Left forelimb (tissue), 1 donor: ENCODE measurements at places on chromosomes 16 and 17.

DNA sequence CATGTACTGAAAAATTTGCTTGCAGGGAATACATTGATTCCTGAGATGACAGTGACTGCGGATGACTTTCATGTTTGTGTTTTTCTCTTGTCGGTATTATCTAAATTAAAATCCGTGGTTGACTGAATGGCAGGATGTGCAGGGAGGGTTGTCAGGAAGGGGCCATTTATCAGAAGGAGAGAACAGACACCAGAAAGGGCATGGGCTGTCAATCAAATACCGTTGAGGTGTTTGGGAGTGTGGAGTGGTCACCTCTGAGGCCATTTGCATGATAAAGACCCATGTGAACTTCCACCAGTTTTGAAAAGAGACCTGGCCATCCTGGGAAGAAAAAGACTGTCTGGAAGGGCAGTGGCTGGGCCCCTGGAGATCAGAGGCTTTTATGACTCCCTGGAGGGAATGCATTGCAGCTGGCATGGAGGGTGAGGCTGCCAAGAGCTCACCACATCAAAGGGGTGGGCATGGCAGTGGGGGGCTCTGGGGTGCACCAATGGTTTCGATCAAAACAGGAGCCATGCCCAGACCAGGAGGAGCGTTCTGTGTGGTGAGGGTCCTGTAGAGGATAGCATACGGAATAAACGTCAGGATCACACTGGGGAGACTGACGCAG, 67.1 kb downstream of the CYLD start:
- DNase-seq: no peak

DNA sequence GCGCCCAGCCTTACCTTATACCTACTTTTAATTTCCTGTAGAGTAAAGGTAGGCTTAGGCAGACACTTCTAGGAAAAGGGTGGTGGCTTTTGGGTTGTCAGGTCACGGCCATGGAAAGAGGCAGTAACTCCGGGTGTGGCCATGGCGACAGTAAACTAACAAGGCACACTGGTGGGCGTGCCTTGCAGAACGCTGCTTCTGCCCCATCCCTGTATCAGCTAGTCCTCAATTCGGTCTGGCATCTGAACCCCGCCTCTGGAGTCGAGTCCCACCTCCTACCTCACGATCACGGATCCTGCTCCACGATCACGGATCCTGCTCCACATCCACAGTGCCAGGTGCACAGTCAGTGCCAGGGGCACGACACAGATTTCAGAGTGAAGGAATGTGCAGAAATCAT, 5.6 kb downstream of the ADCY9 start:
- no peak for DNase-seq

GRCh38 chr16:56090076-56090475, 101.2 kb upstream of the GNAO1 start:
- no peak for DNase-seq

- DNase-seq: no peak
Observed at GRCh38 chr17:2932946-2933345, 130.5 kb downstream of the OR1D5 start.

DNA sequence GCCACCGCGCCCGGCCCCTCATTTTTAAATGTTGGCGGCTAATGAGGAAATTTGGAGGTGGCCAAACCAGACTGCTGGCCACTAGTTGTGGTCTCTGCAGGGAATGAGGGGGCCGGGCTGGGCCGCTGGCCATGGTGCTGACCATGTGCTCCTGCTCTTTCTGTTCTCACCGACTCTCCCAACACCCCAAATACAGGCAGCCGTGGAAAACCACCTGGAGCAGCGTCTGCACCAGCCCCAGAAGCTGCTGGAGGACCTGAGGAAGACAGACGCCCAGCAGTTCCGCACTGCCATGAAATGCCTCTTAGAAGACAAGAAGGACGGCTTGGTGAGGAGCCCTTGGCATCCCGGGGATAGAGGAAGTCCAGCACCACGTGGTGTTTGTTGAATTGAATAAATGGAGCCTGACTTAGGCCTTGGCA, 21.3 kb downstream of the OTOA start:
- DNase-seq: no peak

GRCh38 chr16:10114409-10114808, 67.8 kb downstream of the GRIN2A start:
- no peak for DNase-seq

- no peak for DNase-seq
Observed at GRCh38 chr16:27539120-27539519, 10.6 kb downstream of the GTF3C1 start.

DNA sequence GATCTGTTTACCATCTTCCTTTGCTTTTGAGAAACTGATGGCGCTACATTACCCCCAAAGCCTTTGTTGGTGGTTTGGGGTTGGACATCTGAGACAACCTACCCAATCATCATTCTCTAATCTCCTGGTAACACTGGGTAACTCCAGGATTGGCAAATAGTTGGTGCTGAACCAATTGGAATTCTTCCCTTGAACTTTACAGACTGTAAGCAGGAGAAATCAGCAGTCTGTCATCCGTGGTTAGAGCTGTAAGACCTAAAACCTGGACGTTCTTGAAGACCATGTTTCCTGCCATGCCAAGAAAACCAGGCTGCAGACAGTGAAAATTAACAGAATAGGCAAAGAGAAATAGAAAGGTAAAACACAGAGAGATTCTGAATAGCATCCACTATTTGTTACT, 398.8 kb upstream of the SALL1 start:
- no peak for DNase-seq

DNA sequence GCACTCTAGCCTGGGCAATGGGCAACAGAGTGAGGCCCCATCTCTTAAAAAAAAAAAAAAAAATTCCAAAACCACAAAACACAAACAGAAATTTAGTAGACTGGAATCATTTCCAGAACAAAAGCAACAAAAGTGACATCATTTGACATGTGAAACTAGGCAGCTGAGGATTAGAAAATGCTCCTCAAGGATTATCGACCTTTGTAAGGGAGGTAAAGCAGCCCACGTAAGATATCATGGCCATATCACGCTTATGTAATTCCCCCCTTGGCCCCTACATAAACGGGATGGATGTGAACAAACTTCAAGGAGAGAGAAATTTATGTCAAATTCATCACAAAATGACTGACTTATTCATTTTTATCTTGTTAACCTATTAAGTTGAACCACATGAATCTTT, 83.3 kb downstream of the WDR59 start:
- no peak for DNase-seq
